ENCODE measurements at places on chromosomes 7 and 10.

- DNase-seq = peak; percentile 68
Measured at GRCh38 chr10:92419740-92420545, 129.0 kb downstream of the MARCHF5 start.

- DNase-seq = peak; percentile 76
Measured at GRCh38 chr7:77537778-77538280, 734 bp downstream of the PTPN12 start.

DNA sequence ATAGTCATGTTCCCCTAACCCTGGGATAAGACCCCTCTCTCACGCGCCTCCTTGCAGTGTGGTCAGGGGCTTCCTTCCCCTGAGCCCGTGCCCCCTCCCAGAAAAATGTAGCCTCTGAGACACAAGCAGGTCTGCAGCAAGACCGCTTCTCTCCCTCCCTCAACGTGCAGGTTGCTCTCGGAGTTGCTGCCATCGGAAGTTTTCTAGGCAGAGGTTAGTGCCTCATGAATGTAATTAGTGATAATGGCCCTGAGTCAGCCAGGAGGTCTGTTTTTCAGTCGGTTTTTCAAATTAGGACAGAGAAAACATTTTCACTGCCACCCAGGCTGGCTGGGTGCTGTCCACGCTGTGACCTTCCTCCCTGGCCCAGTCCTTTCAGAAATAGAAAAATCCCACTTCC, 43.2 kb upstream of the PRLHR start:
- no peak for DNase-seq

DNA sequence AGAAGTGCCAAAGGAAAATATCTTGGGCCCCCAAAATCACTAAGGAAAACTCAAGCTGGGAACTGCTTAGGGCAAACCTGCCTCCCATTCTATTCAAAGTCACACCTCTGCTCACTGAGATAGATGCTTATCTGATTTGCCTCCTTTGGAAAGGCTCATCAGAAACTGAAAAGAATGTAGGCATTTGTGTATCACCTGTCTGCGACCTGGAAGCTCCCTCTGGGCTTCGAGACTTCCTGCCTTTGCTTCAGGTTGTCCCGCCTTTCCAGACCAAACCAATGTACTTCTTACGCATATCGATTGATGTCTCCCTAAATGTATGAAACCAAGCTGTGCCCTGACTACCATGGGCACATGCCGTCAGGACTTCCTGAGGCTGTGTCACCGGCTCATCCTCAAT, 14.5 kb upstream of the LRRC72 start:
- DNase-seq = no peak

DNA sequence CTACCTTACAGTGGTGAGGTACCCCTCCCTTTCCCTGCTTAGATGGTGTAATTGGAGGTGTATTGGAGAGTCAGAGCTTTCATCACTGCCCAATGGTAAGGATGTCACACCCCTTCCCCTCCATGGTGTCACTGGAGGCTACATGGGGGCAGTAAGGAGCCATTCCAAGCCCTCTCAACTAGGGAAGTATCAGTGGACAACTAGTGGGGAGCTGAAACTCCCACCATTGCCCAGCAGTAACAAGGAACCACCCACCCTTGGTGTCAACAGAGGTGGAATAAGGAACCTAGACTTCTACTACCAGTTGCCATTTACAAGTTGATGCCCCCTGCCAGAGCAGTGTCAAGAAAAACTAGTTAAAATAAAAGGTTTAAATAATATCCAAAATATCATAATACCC, 2.8 kb upstream of the HIBADH start:
- DNase-seq = no peak

GRCh38 chr10:60973086-60973485, 29.1 kb upstream of the RHOBTB1 start:
- DNase-seq = no peak

GRCh38 chr10:5515948-5516761, 8.6 kb upstream of the CALML3 start:
- no peak for DNase-seq

DNA sequence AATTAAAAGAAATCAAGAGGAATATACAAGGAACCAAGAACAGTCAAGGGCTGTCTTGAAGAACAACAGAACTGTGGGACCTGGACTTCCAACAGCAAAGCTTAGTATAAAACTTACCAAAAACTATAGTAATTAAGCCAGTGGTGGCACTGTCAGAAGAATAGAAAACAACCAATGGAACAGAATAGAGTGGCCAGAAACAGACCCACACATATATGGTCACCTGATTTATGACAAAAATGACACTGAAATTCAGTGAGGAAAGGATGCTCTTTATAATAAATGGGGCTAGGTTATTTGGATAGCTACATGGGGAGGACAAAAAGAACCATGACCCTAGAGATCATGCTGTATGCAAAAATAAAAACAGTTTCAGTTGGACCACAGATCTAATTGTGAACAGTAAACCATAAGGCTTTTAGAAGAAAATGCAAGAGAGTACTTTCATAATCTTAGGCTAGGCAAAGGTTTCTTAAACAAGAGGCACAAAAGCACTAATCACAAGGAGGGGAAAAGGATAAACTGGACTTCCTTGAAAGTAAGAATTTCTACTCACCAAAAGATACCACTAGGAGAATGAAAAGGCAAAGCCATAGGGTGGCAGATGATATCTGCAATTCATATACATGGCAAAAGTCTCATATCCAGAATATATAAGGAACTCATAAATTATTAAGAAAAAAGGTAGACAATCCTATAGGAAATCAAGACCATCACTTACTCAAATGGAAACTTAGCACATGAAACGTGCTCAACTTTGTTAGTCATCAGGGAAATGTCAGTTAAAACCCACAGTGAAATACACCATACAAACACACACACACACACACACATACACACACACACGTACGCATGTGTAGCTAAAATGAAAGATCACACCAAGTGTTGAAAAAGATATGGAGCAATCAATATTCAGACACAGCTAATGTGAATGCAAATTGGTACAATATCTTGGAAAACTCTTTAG, 20.8 kb downstream of the HYCC1 start:
- DNase-seq = no peak

DNA sequence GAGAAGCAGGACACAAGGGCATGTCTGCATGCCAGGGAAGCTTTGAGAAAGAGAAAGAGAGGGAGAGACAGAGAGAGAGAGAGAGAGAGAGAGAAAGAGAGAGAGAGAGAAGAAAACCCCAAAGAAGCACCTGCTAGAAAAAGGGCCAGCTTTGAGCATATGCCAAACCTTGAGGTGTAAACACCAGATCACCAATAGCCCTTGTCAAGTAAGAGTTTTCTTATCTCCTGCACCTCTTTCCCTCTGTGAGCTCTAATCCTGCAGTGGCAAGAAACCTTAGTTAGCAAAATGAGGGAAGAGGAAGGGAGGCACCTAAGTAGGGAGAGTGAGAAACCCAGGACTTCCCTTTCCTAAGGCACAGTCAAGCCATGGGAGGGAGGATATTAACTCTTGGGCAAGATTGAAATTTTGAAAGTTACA, 11.3 kb upstream of the TRDMT1 start:
- DNase-seq = no peak

GRCh38 chr7:66403564-66403963, 198.4 kb downstream of the TPST1 start:
- no peak for DNase-seq

- DNase-seq = no peak
Measured at GRCh38 chr10:78774614-78774998, 294.2 kb upstream of the ZMIZ1 start.

DNA sequence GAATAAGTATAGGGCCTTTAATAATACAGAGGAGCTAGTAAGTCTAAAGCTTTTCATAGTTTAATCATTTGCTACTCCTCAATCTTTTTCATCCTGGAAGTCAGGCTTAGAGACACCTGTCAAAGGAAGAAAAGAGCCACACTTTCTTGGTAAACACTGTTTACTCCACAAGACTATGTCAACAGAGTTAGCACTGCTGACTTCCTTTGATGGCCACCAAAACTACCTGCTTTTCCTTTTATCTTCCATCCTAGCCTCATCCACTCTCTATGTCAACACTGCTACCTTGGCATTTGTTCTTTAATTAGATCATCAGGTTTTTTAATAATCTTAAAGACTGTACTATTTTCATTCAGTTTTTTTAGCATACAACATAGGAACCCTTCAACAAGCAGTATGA, 106.2 kb downstream of the ELAPOR2 start:
- no peak for DNase-seq

GRCh38 chr7:98133621-98134303, 27.1 kb downstream of the LMTK2 start:
- no peak for DNase-seq

DNA sequence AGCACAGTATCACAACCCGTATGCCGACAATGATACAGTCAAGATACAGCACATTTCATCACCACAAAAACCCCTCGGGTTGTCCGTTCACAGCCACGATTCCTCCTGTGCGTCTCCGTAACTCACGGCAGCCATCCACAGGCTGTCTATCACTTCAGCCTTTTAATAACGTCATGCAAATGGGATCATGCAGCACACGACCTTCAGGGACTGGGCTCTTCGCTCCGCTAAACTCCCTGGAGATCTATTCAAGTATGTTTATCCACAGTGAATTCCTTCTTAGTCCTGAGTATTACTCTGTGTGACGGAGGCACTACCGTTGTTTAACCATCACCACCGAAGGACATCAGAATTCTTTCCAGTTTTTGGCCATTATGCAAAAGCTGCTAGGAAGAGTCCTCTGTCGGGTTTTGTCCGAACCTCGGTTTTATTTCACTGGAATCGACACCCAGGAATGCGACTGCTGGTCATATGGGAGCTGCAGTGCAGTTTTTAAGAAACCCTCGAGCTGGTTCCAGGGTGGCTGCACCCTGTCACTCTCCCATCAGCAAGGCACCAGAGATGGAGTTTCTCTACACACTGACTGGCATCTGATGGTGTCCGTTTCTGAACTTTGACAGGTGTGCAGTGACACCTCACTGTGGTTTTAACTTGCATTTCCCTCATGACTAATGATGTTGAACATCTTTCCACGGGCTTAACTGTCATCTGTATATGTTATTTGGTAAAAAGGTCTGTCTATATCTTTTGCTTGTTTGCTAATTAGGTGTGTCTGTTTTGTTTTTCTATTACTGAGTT, 193.6 kb downstream of the MAD1L1 start:
- DNase-seq = no peak

DNA sequence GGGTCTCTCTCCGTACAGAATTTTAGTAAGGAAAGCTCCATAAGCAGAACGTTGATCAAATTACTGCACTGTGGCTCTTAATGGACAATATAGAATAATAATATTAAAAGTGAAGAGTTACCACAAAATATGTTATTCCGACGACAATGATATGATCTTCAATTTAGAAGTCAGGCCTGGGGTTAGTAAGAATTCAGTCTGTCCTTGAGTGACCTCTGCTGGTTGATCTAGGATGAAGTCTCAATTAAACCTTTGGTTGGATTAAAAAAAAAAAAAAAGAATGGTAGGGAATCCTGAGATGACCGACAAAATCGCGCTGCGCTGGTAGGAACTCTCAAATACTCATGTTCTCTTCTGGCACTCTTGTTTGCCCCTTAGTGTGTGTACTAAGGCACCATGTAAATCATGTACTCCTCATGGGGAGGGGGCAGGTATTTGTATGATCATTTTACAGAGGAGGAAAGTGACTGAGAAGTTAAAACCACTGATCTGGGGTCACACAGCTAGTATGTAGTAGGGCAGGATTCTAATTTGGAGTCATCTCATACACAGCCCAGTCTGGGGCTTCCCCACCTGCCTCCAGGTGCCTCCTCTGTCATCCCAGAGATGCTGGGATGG, 161.3 kb upstream of the NPVF start:
- no peak for DNase-seq

- no peak for DNase-seq
Measured at GRCh38 chr7:31476941-31477677, 36.8 kb upstream of the ITPRID1 start.

- peak; percentile 11 for DNase-seq
Measured at GRCh38 chr10:49384268-49384953, 11.5 kb downstream of the DRGX start.

DNA sequence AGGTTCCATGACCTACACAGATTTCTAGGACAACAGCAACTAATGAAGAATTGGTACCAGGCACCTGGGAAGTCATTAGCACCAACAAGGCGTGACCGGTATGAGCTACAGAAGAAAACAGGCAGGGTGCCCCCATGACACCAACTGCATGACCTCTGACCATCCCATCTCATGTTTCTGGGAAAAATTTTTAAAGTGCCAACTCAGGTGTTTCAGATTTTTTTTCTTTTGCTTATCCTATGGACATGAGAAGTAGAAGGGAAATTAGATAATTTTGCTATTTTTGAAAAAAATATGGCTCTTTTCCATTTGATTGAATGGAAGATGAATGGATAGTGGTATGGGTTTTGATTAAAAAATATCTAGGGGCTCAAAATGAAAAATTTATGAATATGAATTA, 154.8 kb downstream of the NRCAM start:
- no peak for DNase-seq

GRCh38 chr10:113518816-113519591, 33.8 kb upstream of the HABP2 start:
- peak; percentile 33 for DNase-seq

DNA sequence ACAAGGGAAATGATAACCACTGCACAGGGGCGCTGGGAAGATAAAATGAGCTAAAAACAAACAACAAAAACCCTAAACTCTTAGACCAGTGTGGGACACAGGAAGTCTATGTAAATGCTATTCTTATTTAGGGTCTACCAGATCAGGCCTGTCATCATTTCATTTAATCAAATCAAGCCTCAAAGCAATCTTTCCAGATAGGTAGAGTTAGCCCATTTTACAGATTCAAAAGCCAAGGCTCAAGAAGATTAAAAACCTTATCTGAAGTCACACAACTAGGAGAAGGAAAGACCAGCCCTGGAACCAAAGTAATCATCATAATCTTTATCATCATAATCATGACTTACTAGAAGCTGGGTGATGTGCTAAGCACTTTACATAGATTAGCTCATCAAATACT, 4.7 kb downstream of the NOD1 start:
- no peak for DNase-seq

- DNase-seq = no peak
Measured at GRCh38 chr7:2417981-2418481, 14.6 kb downstream of the CHST12 start.

- DNase-seq = peak; percentile 62
Measured at GRCh38 chr10:71436268-71437125, 39.8 kb downstream of the CDH23 start.

DNA sequence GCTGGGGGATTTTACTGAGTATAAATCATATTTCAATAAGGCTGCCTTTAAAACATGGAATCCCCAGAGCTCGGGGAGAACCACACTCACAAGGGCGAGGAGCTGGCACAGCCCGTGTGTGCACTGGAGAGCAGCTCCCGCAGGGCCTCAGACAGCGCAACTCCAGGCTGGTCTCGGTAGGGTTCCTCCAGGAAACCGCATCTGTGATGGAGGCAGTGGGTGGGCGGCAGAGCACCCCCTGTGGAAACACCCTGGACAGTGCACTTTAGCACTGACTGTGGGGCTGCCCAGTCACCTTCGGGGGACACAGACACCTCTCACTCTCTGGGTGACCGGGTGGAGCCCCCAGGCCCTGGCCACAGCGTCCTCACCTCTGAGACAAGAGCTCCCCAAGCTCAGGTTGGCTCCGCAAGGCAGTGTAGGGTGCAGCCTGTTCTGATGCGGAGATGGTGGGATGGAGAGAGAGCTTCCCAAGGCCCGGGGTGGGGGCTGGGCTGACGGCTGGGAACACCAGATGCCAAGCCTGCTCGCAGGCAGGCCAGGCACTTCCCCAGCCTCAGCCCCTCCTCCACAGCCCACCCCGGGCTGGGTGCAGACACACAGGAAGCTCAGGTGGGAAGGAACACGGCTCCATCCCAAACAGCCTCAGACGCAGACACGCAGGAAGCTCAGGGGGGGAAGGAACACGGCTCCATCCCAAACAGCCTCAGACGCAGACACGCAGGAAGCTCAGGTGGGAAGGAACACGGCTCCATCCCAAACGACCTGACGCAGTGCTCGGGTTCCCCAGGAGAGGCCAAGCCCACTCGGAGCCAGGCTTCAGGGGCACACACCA, 224.4 kb downstream of the MAD1L1 start:
- no peak for DNase-seq

Measured in left forelimb (tissue), 1 donor.